Amniotic epithelial cell (primary cell): ENCODE measurements at places on chromosomes 7 and 10.

GRCh38 chr7:5701085-5701914 is 80.2 kb downstream of the RNF216 start:
- peak; percentile 50 for DNase-seq

GRCh38 chr10:86288695-86289576 is 77.7 kb downstream of the GRID1 start:
- DNase-seq: no peak

GRCh38 chr10:52635651-52636050 is 136.9 kb downstream of the MBL2 start:
- DNase-seq: peak; percentile 23

DNA sequence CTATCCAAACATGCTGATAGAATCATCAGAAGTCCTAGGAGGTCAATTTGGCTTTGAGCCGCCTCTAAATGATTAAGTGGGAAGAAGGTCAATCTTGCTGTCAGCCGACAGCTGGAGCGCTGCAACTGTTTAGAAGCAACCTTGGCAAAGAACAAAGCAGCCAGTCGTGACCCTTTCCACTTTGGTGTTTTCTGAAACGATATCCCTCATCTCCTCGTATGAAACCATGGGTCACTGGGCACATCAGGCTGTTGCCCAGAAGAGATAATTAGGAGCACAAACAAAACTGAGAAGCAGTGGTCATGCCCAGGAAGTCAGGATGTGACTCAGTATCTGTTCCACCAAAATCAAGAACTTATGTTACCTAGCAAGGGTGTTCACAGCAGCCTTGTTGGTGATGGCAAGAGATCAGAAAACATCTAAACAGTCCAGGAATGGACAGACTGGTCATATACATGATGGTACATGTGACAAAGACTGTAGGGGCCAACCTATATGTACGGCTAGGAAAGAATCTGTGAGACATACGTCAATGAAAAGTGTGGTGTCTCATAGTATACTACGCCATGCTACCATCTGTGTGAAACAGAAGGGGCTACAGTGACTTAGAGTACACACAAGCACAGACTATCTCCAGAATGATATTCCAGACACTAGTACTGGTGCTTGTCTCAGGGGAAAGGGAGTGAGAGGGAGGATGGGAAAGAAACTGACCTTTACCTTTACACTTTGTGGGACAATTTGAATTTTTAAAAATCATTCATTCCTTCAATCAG is 22.4 kb downstream of the STN1 start:
- no peak for DNase-seq

DNA sequence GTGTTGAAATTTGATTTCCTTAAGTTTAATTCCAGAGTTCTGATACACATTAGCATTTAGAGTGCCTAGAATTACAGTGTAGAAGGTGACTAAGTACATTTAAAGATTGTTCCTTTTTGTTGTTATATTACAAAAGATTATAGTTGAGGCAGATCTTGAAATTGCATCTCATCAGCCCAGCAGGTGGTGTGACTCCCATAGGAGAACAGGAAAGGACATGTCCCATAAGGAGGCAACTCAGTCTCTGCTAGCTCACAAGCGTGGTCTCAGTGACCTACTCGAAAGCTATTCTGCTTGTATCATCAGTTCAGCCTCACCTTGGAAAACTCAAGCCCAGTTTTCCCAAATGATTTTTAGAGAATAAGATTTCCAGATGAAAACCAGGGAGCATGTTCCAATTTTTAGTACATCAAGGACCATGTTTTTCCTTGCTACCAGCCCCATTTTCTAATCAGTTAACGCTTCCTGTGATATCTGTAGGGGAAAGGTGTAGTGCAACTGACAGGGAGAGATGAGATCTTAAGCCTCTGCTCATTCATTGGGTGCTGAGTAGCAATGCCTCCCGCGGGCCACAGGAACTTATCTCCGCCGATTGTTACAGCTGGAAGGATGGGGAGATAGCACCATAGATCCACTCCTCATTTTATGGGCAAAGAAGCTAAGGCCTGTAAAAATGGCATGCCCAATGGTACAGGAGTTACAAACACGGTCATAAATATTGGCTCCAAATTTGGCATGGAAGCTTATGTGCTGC is 1.1 kb upstream of the GNAI1 start:
- DNase-seq: peak; percentile 30
